ENCODE measurements at places on chromosomes 7 and 10.

DNA sequence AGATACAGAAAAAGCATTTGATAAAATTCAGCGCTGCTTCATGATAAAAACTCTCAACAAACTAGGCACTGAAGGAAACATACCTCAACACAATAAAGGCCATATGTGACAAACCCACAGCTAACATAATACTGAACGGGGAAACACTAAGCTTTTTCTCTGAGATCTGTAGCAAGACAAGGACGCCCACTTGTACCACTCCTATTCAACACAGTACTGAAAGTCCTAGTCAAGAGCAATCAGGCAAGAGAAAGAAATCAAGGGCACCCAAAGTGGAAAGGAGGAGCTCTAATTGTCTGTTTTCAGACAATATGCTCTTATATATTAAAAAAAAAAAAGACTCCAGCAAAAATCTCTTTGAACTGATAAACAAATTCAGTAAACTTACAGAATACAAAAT lies 13.3 kb downstream of the DIP2C start:
- no peak for DNase-seq

- DNase-seq, result no peak
Observed at GRCh38 chr7:125247514-125248098, 318.0 kb upstream of the POT1 start.

GRCh38 chr7:70669854-70670253 lies 462.1 kb upstream of the GALNT17 start:
- DNase-seq, result no peak

DNA sequence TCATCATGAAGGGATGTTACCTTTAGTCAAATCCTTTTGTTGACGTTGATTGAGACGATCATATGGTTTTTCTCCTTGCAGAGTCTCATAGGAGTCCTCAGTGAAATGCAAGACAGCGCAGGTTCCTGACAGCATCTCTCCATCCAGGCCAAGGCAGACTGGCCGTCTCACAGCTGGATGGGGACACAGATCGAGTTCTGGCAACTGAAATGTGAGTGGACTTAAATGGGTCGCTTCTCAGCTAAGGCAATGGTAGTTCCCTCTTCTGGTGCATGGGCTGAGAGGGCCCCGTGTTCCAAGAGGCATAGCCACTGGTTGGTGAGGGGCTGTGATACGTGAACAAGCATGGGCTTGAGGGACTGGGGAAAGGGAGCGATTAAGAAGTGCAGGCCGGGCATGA lies 99.3 kb upstream of the CPXM2 start:
- no peak for DNase-seq

GRCh38 chr10:2992401-2993198 lies 74.7 kb upstream of the PFKP start:
- DNase-seq, result no peak

DNA sequence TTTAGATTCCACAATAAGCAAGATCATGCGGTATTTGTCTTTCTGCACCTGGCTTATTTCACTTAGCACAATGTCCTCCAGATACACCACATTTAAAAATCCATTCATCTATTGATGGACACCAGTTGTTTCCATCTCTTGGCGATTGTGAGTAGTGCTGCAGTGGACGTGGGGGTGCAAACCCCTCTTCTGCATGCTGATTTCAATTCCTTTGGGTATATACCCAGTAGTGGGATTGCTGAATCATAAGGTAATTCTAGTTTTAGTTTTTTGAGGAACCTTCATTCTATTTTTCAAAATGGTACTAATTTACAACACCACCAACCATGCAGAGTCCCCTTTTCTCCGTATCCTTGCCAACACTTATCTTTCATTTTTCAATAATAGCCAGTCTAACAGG lies 2.0 kb upstream of the ASB10 start:
- DNase-seq, result no peak

DNA sequence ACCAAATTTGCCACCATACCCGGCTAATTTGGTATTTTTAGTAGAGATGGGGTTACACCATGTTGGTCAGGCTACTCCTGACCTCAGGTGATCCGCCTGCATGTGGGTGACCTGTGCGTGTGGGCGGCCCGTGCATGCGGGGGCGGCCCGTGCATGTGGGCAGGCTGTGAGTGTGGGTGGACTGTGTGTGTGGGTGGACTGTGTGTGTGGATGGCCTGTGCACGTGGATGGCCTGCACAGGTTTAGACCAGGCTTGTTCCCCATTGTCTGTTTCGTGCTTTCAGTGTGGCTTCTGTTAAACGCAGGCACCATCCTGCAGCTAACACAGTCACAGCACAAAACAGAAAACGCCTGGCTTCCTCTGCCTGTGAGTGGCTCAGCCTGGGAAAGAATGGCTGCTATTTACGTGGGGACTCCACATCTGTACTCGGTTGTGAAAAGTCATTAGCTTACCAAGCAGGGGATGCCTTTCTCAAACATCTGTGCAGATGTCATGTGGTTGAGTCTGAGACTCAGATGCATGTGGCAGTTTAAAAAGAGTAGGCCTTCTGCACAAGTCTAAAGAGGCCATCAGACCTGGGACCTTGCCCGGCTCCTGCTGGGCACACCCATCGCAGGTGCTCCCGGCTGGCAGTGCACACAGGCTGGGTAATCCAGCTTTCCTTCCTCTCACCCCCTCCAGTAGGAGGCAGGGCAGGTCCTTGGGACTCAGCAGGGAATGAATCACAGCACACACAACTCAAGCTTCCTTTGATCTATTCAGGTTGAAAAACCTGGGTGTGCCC lies 91.6 kb downstream of the COBL start:
- DNase-seq, result peak; percentile 39

DNA sequence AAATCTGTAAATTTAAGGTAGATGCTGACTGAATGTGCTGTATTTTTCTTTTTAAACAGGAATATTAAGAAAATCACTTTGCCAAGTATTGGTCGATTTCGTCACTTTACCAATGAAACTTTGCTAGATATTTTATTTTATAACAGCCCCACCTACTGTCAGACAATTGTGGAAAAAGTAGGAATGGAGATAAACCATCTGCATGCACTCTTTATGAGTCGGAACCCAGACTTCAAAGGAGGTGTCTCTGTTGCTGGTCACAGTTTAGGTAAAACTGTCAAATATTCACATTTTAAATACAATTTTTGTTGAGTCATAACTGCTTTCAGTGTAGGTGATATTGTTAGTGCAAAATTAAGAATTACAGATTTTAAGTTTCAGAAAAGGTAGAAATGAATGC lies 25.2 kb downstream of the SEC23IP start:
- DNase-seq, result no peak

DNA sequence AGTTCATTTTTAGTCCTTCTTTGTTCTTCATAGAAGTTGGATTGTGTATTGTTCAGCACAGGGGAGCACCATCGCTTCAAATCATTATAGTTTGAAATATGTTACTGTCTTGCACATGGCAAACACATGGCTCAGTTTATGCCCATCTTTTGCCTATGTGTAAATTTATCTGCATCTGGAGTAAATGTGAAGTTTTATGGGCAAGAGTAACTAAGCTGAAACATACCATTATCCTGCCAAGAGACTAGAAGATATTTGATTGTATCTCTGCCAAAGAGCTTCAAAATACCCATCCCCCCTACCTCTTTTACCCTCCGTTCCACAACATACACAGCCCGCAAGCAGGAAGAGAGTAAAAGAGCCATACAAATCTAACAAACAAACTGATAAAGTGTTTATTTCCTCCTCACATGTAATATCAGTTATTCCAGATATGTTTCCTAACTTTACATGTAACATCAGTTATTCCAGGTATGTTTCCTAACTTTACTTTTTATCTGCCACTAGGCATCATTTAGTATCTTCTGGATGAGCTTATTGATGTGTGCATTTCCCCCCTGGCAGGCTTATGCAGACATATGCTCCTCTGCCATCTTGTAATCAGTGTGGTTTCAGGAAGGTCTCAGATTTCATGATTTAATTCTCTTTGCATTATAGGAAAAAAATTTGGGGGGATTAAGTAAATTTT lies 127.7 kb downstream of the SRI start:
- no peak for DNase-seq

DNA sequence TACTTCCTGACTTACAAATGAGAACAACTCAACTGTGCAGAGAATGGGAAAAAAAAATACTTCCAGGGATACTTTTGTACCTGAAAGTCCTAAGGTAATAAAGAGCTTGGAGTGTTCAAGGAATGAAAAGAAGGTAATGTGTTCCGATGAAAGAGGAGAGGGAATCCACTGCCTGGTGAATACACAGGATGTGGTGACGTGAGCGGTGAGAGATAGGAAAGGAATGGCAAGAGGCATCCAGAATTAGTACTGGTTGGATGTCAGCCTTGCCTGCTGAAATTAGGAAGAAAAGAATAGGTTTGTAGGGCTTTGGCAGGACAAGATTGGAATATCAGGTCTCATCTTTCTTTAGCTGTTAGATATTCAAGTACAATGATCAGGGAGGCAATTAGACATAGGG lies 347.7 kb downstream of the POM121L12 start:
- DNase-seq, result no peak

- no peak for DNase-seq
Observed at GRCh38 chr7:100547872-100548271, 8.9 kb downstream of the AGFG2 start.

DNA sequence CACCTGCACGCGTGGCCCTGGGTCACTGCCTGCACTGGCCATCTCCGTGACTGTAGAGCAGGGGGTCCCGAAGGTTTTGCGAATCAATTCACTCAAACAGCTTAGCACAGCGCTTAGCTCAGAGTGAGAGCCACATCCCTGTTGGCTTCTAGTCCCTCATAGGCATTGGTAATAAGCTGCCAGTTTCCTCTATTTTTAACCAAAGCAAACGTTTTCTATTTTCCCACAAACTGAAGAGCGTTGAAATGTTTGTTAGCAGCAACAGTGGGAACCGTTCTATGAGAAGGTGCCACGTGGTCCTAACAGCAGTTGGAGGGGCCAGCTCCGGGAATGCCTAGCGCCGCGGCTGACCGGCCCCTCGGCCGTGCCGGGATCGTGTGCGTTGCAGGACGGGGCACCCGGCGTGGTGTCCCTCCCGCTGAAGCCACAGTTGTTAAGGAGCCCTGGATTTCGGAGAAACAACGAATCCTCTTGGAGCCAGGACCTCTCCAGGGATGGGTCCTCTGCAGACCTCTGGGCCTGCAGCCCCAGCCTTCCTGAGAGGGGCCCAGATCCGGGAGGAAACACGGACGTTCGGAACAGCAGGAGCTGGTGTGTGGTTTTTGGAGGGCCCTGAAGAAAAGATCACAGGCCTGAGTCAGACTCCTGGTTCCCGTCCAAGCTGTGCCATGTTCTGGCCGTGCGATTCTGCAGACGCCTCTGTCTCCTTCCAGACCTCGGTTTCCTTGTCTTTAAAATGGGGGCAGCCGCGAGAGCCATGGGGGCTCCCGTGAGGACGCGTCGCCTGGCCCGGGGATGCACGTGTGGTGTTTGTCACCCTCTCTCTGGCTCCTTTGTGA lies 40.3 kb downstream of the FAM20C start:
- no peak for DNase-seq

DNA sequence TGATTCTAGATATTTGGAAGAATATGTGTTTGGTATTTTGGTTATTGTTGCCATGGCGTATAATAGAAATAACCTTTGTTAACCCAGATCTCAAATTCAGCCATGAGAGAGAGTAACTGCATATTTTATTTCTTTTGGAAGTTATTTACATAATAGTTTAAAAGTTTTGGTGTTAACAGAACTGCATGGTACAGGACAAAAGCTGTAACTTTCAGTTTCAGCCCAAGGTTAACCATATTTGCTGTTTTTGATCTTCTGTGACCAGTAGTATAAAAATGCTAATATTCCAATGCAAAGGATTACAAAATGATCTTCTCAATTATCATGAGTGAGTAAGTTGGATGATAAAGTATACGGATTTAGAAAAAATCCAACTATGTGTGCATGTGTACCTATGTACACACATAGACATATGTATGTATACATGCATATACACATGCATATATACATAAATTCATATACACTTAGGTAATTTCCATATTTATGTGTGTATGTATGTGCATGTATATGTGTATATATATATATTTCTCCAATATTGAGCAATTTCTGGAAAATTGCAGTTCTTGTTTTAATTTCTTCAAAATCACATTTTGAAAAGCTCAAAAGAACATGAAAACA lies 38.0 kb upstream of the PIP4K2A start:
- DNase-seq, result no peak

- no peak for DNase-seq
Observed at GRCh38 chr7:139869886-139870285, 40.8 kb downstream of the TBXAS1 start.

- no peak for DNase-seq
Observed at GRCh38 chr10:1347962-1348772, 292.0 kb downstream of the WDR37 start.

DNA sequence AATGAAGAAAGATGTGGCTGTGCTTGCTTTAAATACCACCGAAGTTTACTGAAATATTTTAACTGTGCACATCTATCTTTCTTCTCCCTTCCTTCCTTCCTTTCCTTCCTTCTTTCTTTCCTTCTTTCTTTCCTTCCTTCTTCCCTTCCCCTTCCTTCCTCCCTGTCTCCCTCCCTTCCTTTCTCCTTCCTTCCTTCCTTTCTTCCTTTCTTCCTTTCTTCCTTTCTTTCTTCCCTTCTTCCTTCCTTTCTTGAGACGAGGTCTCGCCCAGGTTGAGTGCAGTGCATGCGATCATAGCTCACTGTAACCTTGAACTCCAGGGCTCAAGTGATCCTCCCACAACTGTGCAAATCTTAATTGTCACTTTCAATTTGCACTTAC lies 157.8 kb upstream of the FAM171A1 start:
- no peak for DNase-seq

DNA sequence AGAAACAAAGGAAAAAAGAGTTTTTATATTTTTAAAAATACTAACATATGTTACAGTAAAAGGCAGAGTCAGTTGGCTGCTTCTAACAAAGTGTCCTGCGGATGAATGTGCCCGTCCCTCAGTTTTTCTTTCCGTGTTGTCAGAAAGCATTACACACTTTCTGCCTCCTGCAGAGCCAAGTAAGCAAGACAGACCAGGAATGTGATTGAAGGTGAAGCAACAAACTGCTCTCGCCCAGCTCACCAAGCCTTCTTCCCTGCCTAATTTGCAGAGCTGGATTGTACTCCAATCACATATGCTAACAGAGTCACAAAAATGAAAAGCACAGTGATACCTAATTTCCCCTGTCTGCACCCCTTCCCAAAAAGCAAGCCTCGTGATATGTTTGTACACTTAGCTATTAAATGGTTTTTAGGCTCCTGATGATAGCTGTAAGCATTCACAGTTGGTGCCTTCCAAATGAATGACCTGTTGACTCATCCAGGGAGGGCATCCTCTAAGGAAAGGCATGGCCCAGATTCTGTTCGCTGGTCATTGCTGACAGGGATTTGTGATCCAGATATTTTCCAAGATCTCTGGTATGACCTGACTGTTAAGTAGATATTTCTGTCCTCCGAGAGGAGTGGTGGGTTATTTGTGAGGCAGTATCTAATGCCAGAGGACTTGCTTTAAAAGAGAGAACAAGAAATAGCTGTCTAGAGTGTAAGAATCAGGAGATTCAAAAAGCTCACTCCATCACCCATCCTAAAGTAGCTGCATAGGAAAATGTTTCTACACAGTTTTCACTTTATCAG lies 187.3 kb upstream of the PLXDC2 start:
- DNase-seq, result no peak

All from NCI-H187 (cell line).